ENCODE measurements at places on chromosomes 2 and 18.
A peak's percentile ranks its signal among the peaks of the same experiment; 100 is the strongest.

DNA sequence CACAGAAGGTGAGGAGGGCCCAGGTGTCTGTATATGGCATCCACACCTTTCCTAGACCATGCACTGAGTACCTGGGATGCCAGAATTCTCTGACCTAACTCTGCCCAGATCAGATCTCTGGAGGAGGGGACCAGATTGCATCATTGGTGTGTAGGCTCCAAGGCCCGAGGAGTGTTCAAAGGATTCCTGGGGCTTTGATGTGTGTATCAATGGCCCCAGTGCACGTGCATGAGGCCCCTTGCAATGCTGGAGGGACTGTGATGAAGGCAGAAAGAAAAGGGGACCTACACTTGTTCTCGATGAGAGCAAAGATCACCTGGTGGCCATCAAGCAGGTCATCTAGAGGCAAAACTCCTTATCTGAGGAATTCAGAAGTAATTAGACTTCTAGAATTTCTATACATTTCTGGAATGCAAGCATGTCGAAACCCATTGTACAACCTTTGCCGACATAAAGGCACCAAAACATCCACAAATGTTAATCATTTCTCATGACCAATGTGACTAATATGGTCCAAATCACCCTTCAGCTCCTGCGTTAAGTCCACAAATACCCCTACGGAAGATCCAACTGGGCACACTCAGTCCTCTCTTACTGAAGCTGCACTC, 123.5 kb downstream of the CHST9 start:
- no peak for DNase-seq

GRCh38 chr2:26745609-26746327, 18.3 kb upstream of the SLC35F6 start:
- peak; percentile 57 for DNase-seq

DNA sequence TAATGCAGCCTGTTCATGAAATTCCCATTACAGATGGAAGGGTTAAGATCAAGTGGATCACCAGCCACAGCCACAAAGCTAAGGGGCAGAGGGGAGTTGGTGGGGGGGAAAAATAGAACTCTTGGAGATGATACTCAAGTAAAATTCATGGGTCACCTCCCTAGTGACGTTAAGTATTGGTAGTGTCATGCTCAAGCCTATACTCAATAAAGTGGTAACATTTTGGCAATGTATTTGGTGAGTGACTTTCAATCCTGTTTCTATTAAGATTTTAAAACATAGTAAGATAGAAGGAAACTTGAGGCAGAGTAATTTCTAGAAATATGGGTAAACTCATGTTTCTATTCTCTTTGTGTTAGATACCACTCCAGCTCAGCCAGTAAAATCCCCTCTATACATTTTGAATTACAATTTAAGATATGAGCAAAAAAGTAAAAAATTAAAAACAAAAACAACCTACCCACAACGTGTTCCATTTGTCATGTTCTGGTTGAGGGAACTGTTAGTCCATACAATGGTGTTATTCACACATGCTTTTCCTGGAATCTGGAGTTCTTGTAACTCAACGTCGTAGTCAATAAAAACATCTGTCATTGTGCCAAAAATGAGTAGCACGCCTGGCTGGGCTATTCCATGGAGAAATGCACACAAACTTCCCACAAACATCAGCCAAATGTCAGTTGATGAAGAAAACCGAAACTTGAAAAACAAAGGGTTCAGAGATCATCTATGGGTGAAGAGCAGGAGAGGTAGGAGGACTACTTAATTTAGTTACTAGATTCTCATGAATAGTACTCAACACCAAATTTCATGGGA, 18.1 kb downstream of the ABCB11 start:
- no peak for DNase-seq

GRCh38 chr2:197599285-197599965, 76.0 kb downstream of the RFTN2 start:
- DNase-seq, result peak; percentile 30

DNA sequence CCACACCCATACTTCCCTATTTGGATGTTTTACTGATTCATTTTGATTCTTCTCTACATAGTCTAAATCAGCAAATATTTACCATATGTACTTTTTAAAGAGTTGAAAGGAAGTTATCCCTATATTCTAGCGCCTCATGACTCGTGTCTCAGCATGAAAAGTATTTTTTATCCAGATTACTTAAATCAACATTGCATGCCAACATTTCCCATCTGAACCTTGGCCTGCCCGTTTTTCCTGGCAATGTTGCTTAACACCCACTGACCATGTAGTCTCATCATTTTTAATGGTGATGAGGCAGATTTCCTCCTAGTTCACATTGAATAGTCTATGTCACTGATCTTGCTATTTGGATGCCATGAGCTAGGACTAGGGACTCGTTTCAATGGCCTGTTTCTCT, 13.2 kb upstream of the SCYGR5 start:
- no peak for DNase-seq

DNA sequence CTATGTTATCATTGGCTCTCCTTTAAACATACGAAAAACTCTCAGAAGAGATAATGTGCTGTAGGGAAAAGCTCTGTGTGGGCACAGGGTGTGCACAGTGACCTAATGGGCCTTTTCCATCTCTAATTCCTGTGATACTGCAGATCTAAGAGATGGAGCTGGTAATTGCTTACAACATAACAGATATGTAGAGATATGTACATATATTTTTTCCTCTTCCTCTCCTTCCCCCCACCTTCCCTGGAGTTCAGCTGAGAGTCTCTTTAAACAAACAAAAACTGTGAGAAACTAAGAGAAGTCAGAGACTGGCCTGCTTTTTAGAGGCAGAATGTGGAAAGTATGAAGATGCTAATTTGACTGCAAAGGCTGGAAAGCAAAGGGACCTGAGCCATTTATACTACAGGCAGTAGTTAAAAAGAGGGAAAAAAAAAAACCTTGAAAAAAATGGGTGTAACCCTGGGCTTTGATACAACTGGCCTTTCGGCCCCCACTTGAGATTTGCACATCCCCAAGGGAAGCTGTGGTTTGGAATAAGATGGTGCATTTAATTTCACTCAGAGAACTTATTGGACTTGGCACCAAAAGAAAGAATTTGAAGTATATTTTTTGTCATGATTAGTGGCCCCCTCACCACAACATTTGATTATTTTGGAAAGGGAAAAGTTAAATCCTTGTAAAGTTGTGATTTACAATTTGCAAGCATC, 502.2 kb upstream of the ZEB2 start:
- DNase-seq, result no peak

- DNase-seq, result no peak
Measured at GRCh38 chr2:190646780-190647522, 1.9 kb upstream of the NAB1 start.

GRCh38 chr18:34794348-34794747, 84.2 kb downstream of the DTNA start:
- no peak for DNase-seq

GRCh38 chr2:118268268-118268667, 180.0 kb downstream of the INSIG2 start:
- no peak for DNase-seq

DNA sequence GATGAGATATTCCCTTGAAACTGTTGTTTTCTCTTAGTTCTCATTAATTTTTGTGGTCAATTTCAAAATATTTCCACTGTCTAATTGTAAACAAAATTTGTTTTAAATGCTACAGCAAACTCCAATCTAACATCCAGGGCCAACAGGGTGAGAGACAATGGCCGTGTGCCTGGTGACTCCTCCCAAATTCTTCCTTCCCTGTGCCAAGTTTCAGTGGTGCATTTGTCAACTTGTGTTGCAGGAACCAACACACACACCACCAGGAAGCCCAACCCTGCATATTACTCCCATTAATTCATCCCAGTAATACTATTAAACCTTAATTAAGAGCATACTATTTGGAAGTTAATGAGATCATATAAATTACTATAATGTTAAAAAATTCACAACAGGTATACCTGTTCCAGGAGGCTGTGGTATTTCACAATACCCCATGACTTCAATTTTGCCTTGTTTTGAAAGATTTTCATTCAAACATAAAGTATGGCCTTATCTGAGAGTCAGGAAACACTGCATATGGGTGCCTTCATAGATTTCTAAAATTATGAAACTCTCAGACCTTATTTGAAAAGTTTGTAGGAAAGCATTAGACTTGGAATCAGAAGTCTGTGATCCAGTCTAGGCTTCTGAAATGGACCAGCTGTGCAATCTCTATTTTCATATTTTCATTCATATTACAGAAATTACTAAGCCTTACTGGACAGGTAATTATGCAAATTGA, 1.1 kb downstream of the SERPINB2 start:
- no peak for DNase-seq

- no peak for DNase-seq
Measured at GRCh38 chr2:74924463-74925265, 33.8 kb upstream of the POLE4 start.
